ENCODE measurements at places on chromosomes 11 and 22.

DNA sequence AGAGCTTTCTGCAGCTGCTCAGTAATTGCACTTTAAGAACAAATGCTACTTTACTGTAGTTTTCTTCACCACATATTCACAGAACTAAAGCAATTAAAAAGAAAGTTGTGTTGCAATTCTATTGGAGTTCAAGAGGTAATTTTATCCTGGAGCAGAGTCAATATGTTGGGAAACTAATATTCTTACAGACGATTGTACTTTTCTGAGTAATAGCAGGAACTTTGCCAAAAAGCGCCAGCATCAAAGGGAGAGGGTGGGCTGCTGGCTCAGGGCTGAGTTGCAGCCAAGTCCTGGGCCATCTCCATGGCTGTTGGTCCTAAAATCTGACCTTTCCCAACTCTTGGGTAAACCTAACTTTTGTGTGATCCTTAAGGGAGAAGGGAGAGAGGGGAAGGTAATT, 73.6 kb upstream of the MYO18B start:
- DNase-seq = no peak

GRCh38 chr11:116376054-116376453, 396.7 kb downstream of the BUD13 start:
- DNase-seq = no peak

DNA sequence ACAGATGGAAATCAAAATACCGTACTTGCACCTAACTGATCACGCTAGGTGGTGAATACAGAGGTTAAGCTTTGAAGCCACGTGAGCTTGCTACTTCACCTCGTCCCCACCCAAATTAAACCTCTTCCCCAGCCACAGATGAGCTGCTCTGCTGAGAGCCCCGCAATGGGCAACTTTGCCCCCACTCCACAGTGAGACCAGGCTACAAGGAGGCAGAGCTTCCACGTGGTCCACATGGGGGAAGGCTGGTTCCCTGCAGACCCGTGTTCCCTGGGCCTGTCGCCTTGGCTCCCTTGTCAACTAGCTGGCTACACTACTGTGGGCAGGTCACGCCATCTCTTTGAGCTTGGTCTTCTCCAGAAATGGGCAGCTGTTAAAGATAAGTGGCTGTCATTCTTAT, 10.9 kb downstream of the CD5 start:
- DNase-seq = no peak

- no peak for DNase-seq
These were observed 14.9 kb downstream of the USP47 start for GRCh38 chr11:11856638-11857037.

- DNase-seq = no peak
These were observed 183.3 kb downstream of the BLID start for GRCh38 chr11:121932646-121933185.

- DNase-seq = no peak
These were observed 34.6 kb downstream of the A4GALT start for GRCh38 chr22:42685941-42686653.

DNA sequence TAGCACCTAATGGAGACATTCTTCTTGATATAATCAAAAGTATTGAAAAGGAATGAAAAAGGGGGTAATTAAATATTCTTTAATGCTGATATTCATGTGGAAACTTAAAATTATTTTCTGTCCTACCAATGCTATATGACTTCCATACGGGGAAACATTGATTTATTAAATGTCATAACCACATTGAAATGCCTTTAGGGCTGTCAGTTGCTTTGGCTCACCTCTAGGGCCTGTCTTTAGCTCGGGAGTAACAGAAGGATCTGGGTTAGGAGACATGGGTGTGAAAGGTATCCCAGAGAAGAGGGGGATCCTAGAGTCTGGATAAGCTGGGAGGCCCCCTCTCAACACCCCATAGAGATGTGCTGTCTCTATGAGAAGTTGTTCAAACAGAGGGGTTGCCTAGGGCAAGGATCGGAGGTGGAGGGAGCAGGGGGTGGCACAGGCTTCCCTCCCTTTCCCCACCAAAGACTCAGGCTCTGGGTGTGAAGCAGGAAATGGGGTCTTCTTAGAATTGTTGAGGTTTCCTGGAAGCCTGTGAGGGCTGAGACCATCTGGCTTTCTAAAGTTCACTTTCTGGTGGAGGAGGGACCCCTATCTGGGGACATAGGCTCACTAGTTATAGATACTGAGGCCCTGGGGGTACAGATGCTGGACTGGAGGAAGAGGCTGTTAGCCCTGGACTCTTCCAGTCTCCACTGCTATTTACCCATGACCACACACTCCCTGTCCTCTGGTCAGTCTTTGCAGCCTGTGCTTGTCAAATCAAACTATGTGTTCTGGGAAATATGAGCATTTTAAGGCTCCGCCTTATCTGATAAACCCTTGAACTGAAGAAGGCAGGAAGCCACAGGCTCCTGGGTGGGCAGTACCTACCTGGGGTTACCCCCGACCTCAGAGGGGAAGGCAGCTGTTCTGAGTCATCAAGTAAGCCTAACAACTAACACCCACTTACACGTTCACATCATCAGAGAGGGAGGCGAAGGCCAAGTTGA, 55.8 kb upstream of the RRAS2 start:
- DNase-seq = peak; percentile 5

DNA sequence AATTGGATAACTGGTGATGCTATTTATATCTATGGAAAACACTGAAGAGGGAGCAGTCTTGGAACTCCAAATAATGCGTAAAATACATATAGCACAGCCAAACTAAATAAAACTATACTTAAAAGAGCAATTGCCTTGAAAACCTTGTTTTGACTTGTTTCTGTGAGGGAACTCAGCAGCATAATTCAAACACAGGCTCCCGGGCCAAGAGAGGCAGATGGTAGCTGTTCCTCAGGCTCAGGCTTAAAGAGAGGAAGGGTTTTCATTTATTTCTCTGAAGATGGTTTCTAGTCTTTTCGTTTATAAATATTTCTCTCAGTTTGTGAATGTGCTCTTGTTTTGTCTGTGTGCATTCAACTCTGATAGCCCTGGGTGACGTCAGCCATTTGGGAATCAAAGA, 82.4 kb downstream of the FANCF start:
- no peak for DNase-seq

- no peak for DNase-seq
These were observed 72.3 kb downstream of the SHANK2 start for GRCh38 chr11:71179877-71180605.
